Stimulated activated CD4-positive, alpha-beta T cell treated with anti-CD3 and anti-CD28 coated beads, Interleukin-15, amount 100 ng/mL, for 48 hours (primary cell): ENCODE measurements at places on chromosomes 1 and 21.

DNA sequence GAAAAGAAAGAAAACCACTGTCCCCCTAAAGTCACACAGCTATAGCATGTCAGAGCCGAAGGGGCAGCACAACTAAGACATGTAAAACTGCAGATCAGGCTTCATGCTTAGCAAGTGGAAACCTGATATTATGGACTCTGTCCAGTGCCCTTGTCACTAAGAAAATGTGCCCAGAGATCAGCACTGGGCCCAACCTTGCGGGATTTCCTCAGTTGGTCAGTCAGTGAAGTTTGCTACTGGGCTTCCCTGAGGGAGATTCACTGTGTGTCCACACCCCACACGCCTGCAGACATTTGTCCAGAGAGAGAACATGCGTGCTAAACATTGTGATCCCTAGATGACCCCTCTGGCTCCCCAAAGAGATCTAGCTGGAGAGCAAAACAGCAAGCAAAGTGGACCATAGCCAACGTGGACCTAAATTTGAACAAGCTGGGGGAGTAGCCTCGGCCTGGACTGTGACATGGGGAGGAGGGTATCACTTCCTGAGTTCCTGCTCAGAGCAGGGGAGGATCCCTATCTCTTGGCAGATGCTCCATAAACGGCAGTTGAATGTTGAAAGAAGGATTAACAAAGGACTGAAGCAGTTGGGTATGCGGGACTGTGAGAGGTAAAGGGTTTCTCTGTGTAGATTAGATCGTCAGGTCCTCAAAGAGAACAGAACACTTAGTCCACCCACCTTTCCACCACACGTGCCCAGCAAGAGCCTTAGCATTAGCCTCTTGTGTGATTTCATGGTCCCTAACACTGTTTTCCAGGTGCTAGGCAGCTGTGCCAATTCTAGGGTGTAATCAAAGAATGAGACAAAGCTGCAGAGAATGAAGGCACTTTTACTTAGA is 53.6 kb downstream of the GLUL start:
- no peak for DNase-seq

DNA sequence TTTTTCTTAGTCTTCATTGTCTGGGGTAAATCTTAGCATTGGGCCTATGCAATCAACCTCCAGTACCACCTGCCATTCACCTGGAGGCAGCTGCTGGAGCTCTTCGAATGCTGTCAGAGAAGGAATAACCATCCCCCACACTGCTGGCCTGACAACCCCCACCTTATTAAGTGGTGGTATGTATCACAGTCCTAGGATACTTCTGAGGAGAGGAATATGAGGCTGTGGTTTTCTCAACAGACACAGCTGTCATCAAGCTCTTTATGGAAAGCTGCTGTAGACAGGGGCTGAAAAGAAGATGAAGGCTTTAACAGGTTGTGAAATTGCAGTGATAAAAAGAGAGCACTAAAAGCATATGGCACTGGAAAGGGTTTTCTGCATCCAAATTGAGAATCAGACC is 61.7 kb downstream of the TSEN15 start:
- DNase-seq, result no peak

- DNase-seq, result no peak
These were observed 60.1 kb downstream of the IER5 start for GRCh38 chr1:181148636-181149035.

DNA sequence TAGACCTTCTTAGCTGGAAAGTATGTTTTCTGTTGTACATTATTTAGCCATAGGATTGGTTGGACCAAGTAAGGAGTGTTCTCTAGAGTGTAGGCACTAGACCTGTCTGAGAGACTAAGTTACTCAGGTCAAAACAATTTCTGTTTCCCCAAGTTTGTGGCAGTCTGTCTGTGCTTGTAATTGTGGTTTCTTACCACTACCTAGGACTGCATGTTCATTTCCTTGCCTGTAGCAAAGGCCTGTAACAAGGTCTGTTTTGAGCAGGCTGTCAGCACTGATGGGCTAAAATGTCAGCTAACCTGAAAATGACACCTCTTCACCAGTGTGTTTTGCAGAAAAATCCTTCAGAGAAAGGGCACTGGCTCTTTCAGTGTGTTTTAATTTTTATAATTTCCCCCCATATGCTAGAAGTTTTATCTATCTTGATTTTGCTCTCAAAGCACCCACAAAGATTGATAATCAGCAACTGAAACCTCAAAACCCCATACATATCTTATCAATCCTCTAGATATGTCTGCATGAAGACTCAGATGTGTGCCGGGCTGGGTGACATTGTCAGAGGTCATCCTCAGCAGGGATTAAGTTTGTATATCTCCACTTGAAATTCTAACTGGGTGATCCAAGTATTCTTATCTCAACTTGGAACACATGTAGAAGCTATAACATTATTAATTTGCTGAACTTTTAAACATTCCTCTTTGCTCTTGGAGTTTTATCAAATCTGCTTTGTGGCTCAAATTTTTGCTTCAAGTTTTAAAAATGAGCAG is 50.7 kb upstream of the ST6GALNAC3 start:
- no peak for DNase-seq

GRCh38 chr21:28216976-28217523 is 775.6 kb downstream of the LTN1 start:
- no peak for DNase-seq

GRCh38 chr1:79845936-79846335 is 839.4 kb upstream of the ADGRL4 start:
- no peak for DNase-seq

- no peak for DNase-seq
These were observed 2.6 kb downstream of the HMGN2 start for GRCh38 chr1:26474818-26475217.

DNA sequence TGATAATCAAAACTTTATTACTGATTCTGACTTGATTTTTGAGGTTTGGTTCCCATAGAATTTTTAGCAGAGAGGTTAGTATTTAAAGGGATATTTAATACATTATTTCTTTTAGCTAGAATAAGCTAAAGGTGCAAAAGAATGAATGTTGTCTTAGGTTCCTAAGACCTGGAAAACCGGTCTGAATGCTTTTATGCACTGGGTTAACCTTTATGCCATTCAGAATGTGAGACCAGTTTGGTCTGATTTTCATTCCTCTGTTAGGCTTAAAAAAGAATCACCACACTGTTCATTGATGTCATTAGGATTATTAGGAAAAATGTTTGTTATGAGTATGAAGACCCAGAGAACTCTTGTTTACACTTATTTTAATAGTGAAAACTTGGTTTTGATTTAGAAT is 30.1 kb downstream of the RAP1A start:
- DNase-seq, result no peak

GRCh38 chr21:27047283-27047657 is 80.4 kb upstream of the ADAMTS5 start:
- DNase-seq, result no peak

GRCh38 chr1:219703368-219703639 is 90.4 kb upstream of the ZC3H11B start:
- DNase-seq, result no peak

GRCh38 chr1:65881067-65881594 is 88.4 kb downstream of the PDE4B start:
- no peak for DNase-seq

DNA sequence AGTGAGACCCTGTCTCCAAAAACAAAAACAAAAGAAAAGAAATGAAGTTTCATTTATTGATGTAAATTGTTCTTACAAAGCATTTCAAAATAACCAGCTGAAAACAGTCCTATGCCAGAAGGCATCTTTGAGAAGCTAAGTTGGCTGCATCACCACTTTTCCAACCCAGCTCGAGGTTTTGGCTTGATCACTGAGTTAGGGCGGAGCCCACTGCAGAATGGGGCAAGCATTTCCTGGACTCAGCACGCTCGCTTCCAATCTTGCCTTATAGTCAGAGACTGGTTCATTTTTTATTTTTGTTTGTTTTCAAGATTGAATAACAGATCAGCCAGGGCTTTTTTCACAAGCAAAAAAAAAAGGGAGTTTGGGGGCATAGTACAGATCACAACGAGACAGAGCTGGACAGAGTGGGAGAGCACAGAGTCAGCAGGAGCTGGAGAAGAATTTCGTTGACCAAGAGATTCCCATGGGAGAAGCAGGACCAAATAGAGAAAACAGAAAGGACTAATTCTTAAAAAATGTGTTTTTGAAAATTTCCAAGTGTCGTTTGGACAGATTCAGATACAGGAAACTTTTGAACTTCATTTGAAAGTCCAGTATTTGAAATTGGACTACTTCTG is 23.5 kb upstream of the COL6A1 start:
- no peak for DNase-seq

- DNase-seq, result no peak
These were observed 119.6 kb downstream of the IER5 start for GRCh38 chr1:181208083-181208482.

GRCh38 chr1:27380766-27381733 is 2.1 kb downstream of the CD164L2 start:
- DNase-seq, result no peak

DNA sequence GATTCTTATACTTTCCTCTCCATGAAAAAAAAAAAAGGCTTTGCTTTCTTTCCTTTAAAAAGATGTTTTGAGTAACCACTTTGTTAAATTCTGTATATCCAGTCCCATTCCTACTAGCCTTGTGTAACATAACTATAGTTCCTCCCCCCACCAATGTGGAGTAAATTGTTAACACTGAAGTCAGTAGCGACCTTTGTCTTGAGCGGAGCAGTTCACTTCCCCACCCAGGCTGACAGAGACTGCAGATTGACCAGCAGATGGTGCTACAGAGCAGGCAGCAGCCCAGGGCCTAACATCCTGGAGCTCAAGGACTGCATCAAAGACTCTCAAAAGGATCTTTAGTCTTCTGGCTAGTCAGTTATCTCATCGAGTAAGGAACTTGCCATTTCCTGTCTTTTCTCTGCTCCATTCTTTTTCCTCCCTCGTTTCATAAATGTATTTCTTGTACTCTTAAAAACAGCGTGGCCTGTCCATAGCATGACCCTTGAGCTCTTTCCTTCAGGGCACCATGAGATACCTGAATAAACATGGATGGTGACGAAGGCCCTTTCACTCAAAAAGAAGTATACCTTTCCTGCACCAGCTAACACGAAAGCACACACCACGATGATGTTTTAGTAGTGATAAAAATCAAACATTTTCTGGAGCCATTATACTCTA is 503.5 kb upstream of the PKN2 start:
- DNase-seq, result peak; percentile 17

DNA sequence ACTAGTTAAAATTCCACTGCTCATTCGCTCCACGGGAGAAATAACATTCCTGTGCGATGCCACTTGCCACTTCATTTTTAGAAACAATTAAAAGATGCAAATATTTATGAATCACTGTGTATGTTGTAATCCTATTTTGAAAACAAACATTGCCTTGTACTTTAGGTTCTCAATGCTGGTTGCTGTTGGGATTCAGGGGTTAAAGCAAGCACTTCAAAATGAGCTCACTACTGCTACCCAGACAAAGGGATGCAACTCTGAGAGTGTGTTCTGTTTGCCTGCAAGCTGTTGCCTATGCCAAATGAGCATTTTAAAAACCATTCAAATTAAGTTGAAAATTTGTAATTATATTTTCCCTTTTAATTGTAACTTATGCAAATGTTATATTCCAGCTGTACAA is 87.5 kb downstream of the RWDD3 start:
- DNase-seq, result no peak

DNA sequence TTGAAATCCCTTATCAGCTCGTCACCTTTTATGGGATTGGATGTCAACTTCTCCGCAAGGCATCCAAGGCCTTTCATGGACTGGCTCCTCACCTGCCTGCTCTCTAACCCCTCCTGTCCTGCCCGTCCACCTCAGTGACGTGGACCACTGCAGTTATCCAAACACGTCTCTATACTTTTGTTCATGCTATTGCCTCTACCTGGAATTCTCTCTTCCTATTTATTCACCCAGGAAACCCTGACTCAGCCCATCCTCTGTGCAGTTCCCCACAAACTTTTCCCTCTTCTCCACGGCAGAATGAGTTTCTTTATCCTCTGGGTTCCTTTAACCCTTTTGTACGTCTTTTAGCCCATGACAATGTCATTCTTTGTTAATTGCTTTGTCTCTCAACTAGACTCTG is 5.1 kb upstream of the UTP25 start:
- DNase-seq, result no peak

DNA sequence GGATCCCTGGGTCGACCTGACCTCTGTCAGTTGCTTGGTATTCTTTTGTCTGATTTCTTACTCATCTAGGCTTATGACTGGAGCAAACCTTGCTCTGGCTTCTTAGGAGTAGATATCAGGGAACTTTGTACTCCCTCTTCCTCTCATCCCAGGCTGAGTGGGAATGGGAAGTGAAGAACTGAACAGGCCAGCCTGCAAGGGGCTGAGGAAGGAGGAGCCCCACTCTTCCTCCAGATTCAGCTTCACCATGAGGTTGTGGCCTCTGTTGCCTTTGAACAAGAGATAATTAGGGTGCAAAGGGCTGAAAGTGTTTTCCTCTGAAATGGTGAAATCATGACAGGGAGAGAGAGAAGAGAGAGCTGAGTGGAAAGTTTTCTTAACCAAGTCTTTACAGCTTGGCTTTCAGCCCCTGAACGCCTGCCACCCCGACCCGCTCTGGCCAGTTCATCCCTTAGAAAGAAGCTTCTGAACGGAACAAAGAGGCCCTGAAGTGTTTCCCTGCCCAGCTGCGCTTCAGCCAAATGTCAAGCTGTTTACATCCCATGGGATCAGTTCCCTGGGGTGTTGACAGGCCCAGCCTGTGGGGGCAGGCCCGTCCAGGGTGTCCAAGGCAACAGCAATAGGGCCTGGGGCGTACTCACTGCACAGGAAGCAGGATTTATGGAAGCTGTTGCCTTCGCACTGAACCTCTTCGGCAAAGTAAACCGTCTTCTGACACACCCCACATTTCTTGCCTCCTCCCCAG is 11.2 kb downstream of the CSRP1 start:
- no peak for DNase-seq

DNA sequence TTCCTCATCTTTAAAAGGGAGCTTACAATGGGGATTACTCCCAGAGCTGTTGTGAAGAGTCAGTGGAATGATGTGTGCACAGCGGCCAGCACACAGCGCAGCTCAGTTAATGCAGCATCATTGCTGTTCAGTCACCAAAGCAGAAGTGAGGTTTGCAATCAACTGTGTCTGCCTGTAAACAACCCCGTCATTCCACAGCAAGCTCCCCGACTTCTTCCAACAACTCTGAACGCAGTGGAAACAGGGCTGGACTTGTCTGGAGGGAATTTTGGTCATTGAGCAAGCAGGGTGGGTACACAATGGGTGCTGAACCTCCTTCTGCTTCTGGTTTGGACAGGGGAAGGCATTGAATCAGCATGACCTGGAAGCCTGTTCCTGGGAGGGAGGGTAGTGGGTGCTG is 347.4 kb downstream of the PTPRU start:
- no peak for DNase-seq

DNA sequence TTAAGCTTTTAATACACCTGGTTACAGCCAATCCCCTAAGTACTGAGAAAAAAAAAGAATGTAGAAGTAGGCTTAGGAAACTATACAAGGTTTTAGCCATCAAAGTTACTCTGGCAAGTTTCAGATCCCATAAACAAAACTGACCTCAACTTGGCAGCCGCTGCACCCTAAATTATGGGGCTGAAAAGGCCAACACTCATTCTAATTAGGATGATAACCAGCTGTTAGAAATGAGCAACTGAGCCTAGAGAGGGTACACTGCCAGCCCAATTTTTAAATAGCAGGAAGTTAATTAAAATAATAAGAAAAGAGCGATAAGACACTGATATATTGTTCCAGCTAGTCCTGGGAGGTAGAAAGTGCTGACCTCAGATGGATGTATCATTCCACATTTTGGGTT is 105.7 kb upstream of the VAV3 start:
- no peak for DNase-seq
